ENCODE measurements at places on chromosomes 11 and 22.
A peak's percentile ranks its signal among the peaks of the same experiment; 100 is the strongest.

DNA sequence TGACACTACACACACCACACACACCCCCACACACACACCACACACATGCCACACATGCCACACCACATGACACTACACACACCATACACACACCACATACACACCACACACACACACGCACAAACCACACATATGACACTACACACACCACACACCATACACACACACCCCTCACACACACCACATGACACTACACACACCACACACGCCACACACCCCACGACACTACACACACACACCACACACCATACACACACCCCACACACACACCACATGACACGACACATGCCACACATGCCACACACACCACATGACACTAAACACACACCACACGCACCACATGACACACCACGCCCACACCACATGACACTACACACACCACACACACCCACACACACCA, 101.8 kb upstream of the ASPHD2 start:
- DNase-seq, result no peak

DNA sequence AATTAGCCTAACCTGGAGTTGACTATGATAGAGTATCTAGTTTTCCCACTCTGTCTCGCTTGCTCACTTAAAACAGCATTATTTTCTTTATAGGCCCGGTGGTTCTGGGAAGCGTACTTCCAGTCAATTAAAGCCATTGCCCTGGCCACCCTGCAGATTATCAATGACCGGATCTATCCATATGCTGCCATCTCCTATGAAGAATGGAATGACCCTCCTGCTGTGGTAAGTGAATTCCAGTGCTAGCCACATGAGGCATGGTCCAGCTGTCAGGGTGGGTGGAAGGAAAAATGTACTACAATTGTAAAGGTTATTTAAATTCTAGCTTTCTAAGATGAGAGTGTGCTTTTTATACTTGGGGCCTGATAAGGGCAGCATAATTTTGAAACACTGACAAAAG, 76.0 kb downstream of the EXT2 start:
- no peak for DNase-seq

DNA sequence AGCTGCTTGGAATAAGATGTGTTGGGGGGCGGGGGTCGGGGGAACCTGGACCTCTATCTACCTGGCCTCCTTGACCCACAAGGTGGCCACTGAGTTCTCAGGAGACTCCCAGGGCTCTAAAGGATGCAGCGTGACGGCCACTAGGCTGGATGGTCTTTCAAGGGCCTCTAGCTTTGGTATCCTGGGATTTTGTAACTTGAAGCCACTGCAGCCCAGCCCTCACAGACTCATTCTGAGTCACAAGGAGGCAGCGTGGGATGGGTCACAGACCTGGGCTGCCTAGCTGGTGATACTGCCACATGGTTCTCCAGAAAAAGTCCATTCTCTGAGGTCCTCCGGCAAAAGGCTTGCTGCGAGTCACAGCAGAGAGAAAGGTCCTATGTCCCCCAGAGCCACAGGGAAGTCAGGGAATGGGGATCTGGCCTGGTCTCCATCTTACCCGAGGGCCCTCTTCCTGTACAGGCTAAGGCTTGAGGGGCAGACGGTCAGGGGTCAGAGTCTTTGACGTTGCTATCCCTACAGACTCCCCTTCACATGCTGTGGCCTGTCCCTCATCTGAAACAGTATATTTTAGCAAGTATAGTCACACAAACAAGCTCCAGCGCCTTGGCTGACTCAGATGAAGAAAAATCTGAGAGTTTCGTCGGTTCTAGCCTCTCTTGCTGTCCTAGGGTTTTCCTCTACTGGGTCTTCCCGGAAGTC, 52.4 kb downstream of the KCNC1 start:
- DNase-seq, result no peak

GRCh38 chr11:8095371-8095770, 14.4 kb downstream of the TUB start:
- no peak for DNase-seq

DNA sequence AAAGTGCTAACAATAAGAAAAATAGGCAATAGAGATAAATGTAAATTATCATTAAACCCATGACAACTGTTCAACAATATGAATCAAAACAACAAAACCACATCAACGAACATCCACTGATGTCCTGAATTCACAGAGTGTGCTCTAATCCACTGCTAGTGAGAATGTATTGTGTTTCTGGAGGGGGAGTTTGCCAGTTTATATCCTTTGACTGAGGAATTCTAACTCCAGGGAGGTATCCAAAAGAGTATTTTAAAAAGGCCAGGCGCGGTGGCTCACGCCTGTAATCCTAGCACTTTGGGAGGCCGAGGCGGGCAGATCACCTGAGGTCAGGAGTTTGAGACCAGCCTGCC, 1.7 kb upstream of the WEE1 start:
- peak; percentile 26 for DNase-seq

GRCh38 chr11:75557666-75558494, 4.2 kb upstream of the SERPINH1 start:
- DNase-seq, result peak; percentile 94

DNA sequence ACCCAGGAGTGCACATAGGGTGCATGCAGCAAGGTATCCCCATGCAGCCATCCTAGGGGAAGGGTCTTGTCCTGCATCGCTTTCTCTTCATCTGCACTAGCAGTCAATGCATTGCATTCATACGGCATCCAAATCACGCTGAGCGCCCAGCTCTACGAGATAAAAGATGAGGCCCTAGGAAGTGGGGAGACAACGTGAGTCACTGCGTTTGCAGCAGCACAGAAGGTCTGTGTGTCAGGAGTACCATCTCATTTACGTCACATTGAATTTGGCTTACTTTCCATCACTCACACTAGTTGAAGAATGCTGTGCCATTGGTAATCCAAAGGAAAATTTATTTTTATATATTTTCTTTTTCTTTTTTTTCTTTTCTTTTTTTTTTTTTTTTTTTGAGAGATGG, 2.5 kb upstream of the ST14 start:
- no peak for DNase-seq

DNA sequence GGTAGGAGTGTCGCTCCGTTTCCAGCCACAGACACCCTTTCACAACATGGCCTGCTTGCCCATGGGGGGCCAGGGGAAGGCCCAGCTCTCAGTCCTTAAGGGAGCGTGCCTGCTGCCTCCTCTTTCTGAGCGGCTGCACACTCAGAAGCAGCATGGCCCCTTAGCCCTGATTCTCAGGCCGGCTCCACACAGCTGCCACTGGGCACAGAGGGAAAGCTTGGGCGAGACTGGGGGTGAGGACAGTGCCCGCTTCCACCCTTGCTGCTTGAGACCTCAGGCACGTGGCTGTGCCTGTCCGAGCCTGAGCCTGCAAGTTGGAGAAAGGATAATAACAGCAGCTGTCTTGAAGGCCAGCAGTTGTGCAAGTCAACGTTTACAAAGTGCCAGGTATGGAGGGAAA, 416.3 kb downstream of the SHANK2 start:
- DNase-seq, result no peak

DNA sequence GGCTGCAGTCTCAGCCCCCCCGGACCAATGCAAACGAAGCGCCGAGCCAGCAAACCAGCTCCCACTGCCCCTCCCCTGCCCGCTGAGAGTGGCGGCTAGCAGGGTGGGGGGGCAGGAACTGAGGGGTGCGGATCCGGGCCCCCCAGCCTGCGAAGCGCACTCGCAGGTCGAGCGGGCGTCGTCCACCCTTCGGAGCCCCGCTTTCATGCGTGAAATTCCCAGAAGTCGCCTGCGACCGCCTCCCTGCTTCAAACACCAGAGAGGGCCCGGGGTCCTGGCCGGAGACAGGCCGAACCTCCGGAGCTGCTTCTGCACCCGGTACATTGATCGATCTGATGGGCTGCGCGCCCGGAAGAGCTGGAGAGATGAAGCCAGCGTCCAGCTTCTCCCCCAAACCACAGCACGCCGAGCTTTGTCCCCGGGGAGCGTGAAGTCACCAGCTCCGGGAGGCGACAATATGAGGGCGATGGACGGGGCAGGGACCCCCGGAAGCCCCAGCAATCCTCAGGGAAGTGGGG, 646 bp upstream of the PATZ1 start:
- DNase-seq, result peak; percentile 88

DNA sequence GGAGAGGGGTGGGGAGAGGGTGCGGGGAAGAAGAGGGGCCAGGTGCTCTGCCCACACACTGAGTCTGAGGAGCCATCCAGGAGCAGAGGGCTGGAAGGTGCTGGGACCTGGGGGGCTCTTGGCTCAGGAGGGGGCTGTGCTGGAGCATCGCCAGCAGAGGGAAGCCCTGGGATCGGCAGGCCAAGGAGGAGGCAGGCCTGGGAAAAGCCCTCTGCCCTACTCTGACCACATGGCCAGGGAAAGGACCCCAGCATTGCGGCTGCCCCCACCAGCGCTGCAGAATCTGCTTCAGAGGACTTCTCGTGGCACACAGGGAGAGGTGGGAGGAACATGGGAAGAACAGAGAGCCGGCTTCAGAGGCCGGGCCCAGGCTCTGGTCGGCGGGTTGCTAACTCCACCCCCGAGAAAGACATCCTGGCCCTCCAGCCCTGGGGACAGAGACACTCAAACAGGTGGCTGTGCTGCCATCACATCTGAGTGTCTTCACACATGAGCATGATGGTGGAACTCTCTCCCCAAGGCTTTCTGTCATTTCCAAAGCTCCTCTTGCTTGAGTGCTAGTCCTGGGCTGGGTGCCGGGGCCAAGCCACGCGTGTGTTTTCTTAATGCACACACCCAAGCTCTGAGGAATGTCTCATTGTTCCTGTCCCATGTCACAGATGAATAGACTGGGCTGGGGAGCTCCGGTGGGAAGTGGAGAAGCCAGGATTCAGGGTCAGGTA, 1378.0 kb downstream of the BRD1 start:
- no peak for DNase-seq

DNA sequence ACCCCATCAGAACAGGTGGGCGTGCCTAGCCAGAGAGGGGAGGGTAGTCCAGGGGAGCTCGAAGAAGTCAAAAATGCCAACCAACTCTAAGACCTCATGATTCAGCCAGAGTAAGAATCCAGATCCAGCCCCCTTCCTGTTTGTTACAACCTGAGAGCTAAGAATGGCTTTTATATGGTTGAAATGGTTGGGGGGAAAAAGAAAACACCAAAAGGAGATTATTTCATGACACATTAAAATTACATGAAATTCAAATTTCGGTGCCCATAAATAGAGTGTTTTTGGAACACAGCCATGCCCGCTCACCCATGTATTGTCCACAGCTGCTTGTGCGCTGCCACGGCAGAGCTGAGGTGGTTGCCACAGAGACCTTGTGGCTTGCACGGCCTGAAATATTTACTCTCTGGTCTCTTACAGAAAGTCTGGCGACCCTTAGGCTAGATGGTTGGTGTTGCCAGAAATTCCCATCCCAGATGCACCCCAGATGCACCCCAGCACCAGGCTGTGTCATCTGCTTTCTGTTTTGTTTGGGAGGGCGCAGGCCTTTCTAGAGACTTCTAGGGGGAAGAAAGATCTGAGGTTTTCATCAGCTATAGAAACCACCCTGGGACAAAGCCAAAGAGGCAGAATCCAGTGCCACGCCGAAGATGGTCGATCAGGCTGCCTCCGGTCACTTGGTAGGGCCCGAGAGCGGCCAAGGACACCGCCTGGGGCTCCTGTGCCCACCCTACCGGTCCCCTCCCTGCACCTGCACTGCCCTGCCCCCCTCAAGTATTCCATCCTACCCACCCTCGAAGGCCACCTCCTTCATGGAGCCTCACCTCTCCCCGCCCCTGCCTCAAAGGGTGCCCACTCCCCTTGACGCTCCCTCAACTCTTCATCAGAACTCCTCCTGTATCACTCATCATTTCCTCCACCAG, 80.2 kb downstream of the DSCAML1 start:
- no peak for DNase-seq

DNA sequence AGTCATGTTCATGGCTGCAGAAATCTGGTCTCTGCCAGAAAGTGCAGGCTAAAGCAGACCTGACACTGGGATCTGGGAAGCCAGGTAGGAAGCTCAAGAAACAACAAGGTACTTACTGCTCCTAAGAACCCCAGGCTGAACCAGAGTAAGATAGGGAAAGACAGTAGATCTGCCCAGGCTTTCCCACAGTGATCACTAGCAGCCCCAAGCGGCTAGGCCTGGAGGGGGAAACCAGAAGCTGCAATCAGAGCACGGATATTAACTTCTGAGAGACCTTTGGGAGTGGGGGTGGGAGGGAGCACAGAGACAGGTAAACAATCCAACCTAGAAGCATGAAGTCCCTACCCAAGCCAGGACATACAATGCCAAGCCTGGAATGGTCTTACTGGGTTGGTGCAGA, 135.2 kb upstream of the C11orf58 start:
- DNase-seq, result no peak

DNA sequence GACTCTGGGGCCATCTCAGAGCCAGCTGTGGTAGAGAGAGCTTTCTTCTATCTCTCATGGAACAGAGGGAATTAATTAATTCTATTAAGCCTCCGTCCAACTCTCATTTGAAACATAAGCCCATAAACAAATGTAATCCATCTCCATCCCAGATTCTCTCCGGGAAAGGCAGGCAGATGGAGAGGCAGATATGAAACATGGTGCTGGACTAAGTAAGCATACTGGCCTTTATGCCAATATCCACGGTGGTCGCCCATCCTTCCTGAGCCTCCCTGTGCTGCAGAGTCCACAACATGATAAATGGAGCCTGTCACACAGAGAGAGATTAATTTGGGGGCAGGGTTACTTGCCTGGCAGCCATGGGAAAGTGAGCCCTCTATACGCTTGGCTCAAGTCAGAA, 44.8 kb downstream of the PRR5L start:
- DNase-seq, result no peak

- no peak for DNase-seq
These were observed 95.6 kb downstream of the TSPAN18 start for GRCh38 chr11:44822369-44822768.

DNA sequence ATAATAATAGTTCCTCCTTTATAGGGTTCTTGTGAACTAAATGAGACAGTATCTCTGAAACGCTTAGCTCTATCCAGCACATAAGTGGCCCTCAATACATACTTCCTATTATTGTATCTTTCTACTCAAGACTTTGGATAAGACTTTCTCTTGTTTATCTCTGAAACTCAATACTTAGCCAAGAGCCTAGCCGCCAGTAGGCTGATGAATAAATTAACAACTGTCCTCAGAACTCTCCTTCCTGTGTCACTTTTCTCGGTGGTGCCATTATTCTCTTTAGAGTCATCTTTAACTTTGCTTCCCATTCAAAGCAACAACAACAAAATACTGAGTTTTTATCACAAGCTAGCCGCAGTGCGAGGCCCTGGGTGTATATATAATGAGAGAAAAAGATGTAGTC, 86.9 kb downstream of the FAM83F start:
- DNase-seq, result no peak

GRCh38 chr22:50209893-50210292, 9.1 kb downstream of the SELENOO start:
- DNase-seq, result peak; percentile 37

GRCh38 chr11:122923302-122923701, 40.7 kb downstream of the JHY start:
- DNase-seq, result no peak

GRCh38 chr22:37505565-37505964, 13.7 kb downstream of the CARD10 start:
- DNase-seq, result no peak
